CD8-positive, alpha-beta T cell (primary cell): ENCODE measurements at places on chromosomes 1 and 21.

- no peak for DNase-seq
Observed at GRCh38 chr1:31306278-31306677, 9.4 kb downstream of the ZCCHC17 start.

DNA sequence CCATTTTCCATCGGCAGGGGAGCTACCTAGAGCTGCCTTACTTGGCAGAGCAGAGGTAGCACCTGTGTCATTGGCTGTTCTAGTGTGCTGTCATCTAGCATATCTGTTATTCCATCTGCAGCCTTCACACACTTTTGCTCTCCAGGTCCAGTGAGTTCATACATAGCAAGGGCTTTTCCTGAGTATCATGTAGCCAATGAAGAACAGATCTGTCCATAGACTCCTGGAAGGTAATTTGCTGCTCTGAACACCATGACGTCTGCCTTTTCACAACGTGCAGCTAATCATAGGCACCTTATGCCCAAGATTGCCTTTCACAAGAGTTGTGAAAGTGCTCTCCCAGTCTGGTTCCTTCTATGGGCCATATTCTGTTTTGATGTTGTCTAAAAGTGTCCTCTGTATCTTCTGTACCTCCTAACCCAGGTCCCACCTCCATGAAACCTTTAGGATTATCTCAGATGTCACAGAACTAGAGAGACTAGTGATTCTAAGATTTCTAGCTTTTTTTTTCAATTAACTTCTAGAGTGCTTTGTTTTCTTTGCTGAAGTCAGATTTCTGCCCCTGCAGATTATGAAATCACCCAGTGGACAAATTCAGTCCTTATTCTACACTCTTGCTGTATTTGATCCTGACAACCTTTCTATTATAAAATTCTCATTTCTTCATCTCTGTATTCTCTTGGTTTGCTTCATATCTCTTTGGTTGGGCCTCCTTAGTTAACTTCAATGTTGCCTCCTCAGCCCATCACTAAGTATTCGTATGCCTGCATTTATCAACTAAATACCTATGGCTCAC is 134.8 kb downstream of the PBX1 start:
- no peak for DNase-seq

GRCh38 chr1:164675342-164675904 is 116.4 kb downstream of the PBX1 start:
- no peak for DNase-seq

- DNase-seq: no peak
Observed at GRCh38 chr1:56578963-56579875, at the start of gene PLPP3. TSS of gene PLPP3 (minus strand) at chr1:56579563. CDS start at chr1:56579016, 547 bp downstream.

- no peak for DNase-seq
Observed at GRCh38 chr1:76340056-76340455, 265.5 kb downstream of the ST6GALNAC3 start.

DNA sequence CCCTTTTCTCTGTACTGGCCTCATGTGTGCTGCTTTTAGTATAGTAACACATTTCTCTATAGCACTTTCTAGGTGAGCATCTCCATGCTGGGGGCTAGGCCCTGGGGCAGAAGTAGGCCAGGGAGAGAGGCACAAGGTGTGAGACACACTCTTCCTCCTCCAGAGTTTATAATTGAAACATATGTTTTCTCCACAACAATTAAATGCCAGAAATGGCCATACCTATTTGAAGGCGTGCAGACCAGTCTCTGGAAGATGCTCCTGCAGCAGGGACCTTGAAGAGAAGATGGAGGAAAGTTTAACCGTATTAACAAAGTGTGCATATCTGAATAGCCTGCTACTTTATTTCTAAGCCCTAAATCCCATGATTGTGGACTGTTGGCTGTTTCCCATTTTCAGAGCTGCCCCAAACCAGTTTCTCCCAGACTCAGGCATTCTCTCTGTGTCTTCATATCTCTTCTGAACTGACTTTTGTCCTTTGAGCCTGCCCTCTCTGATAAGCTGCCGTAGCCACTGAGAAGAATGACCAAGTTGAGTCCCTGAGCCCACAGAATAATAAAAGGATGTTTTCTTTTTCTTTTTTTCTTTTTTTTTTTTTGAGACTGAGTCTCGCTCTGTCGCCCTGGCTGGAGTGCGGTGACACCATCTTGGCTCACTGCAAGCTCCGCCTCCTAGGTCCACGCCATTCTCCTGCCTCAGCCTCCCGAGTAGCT is 81.3 kb downstream of the LRRC8D start:
- no peak for DNase-seq

GRCh38 chr1:87685311-87686135 is 356.8 kb downstream of the LMO4 start:
- no peak for DNase-seq

GRCh38 chr1:86748622-86749373 is 44.4 kb downstream of the SH3GLB1 start:
- no peak for DNase-seq
